NCI-H82 (cell line): ENCODE measurements at places on chromosomes 2 and 18.

DNA sequence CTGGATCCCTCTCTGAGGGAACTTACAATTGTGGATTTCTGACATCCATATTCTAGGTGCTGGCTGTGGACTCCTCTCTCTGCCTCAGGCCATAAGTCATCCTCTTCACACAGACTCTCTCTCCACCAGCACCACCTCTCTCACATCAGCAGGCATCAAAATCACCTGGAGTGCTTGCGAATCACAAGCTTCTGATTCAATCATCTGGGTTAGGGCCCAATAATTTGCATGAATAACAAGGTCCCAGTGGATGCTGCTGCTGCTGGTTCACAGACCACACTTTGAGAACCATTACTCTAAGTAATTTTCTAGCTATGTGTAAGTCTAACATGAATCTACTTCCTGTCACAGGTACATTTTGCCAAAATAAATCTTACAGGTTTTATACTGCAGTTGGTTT is 214.9 kb downstream of the DSEL start:
- no peak for DNase-seq

GRCh38 chr2:15122915-15123314 is 438.2 kb downstream of the NBAS start:
- no peak for DNase-seq

DNA sequence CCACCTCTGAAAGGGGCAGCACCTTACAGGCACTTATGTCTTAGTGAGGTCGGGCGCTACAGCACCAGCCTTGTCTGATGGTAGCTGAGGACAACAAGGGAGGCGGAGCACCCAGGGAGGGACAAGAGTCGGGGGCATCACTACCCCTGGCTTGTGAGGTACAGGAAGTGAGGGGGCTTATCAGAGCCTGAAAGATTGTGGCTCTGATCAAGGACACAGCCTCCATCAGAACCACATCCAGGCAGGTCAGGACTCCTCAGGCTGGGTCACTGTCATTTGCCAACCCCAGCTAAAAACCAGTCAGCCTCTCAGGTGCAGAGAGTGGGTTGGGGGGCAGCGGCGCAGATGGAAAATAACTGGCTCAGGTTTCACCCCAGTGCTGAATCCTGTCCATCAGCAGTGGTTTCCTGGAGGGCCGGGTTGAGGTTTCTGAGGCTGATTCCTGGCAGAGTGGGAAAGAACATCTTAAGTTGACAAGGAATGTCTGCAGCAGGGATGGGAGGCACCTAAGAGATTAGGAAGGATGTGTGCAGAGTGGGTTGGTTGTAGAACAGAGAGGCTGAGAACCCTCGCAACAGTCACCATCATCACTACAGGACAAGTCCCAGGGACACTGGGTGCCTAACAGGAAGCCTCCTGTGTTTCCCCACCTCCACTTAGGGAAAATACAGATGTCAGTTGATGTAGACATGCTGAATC is 45.3 kb downstream of the FBLN7 start:
- no peak for DNase-seq

GRCh38 chr2:20361893-20362292 is 11.2 kb upstream of the PUM2 start:
- DNase-seq: peak; percentile 74

- DNase-seq: no peak
These were observed 98.1 kb upstream of the ZFP36L2 start for GRCh38 chr2:43324259-43325106.

- no peak for DNase-seq
These were observed 815.1 kb upstream of the RAB6C start for GRCh38 chr2:129164220-129164949.

DNA sequence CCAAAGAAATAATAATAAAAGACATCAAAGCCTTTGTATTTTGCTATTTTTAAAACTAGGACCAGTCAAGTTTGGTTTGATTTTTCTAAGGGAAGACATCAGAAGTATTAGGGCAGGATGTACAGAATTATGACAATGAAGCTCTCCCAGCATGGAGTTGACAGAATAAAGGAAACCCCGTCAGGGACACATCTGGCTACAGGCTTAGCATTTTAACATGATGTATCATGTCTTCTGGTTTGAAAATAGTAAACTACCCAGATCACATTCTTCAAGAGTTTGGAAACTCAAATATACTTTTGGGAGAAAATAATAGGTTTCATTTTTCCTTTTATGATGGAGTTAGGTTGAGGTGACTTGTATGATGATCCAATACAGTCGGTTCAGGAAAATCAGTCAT is 552.0 kb upstream of the CDH2 start:
- no peak for DNase-seq

- no peak for DNase-seq
These were observed 61.3 kb upstream of the PAX3 start for GRCh38 chr2:222360146-222360545.

- DNase-seq: peak; percentile 86
These were observed 36.4 kb upstream of the HAAO start for GRCh38 chr2:42828487-42829425.

- no peak for DNase-seq
These were observed 127.2 kb upstream of the EML6 start for GRCh38 chr2:54595999-54596902.

- no peak for DNase-seq
These were observed 9.8 kb downstream of the MYOM1 start for GRCh38 chr18:3209859-3210569.

- no peak for DNase-seq
These were observed 22.4 kb downstream of the LHCGR start for GRCh38 chr2:48733067-48733503.

DNA sequence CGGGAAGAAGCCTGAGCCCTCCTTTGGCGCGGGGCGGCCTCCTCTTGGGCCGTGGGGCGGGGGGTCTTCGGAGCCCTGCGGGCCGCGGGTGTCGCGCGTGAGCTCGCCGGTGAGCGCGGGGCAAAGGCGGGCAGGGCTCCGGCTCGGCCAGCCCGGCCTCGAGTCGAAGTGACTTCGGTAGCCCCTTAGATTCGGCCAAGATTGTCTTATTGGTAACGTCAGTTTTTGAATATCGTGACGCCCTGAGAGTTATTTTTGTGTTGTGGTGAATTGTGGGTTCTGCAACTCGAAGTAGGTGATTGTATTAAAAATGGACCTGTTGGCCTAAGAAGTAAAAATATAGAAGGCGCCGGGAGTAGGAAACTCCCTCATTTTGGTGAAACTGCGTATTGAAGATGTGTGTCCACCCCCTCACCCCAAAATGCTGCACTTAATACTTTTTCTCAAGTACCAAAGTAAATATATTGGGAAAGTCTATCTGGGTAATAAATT is 669 bp downstream of the MARCHF7 start:
- peak; percentile 79 for DNase-seq

DNA sequence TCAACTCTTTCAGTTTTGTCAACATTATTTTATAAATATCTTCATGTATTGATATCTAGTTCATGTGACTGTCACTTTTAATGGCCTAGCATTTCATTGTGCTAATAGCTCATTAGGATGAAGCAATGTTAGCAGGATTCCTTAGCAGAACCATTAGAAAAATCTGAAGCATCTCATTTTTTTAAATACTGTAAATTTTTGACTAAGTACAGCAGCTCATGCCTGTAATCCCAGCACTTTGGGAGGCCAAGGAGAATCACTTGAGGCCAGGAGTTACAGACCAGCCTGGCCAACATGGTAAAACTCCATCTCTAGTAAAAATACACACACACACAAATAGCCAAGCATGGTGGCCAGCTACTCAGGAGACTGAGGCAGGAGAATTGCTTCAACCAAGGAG is 15.6 kb upstream of the ANTXR1 start:
- DNase-seq: no peak

DNA sequence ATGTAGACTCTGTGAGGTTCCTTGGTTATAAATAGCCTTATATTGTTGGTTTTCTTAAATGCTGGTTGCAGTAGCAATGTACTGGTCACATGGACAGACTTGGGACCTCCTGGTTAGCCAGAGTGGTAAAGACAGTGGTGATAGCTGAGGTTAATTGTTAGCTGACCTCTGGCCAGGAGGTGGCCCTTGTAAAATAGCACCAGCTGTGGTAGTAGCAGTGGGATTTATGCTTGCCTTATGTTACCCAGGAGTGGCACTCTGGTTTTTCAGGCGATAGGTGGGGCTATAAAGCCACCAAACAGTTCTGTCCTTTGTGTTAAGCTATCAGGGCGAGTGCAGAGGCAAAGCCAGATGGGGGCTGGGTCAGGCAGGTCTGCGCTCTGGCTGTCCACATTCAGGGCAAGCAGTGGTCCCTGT is 94.8 kb upstream of the SRD5A2 start:
- peak; percentile 27 for DNase-seq

DNA sequence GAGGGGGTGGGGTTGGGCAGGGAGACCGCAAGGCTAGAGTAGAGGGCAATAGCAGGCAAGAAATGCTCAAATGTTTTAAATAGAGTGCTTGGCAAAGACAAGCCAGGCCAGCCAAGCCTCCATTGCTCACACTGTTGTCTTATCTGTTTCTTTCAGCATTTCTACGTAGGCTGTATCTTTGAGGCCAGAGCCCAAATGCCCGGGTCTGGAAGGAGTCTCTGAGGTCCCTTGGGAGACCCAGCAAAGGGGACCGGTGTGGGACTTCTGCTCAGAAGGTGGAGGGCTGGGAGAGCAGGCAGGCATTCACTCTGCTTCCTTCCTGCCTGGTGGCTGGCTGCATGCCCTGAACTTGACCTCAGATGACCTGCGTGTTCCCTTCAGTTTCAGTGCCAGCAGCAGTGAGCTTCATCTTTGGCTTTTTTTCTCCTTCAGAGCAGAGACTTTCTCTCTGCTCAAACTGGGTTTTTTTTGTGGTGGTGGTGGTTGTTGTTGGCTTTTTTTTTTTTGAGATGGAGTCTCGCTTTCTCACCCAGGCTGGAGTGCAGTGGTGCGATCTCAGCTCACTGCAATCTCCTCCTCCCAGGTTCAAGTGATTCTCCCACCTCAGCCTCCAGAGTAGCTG is 13.7 kb upstream of the TET3 start:
- DNase-seq: no peak

- DNase-seq: peak; percentile 62
These were observed 799.7 kb upstream of the ACVR2A start for GRCh38 chr2:147045113-147045512.

DNA sequence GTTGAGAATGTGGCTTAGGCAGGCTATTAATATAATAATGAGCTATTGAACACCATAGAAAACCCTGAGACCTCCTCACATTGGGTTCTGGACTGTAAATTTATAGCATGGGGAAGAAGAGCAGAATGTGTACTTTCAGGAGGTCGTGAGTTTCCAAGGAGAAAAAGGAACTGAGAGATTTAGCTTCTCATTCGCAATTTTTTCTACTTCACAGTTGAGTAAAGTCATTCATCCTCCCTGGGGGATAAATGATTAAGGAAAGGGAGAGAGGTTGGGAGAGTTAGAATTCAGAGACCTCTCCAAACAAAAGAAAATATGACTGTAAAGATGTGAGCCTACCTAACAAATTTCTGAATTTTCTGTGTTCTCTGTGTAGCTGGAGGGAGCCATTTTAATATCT is 205.8 kb upstream of the CYRIA start:
- DNase-seq: no peak
